NCI-H2029 (cell line): ENCODE measurements at places on chromosomes 3 and 15.
A peak's percentile ranks its signal among the peaks of the same experiment; 100 is the strongest.

DNA sequence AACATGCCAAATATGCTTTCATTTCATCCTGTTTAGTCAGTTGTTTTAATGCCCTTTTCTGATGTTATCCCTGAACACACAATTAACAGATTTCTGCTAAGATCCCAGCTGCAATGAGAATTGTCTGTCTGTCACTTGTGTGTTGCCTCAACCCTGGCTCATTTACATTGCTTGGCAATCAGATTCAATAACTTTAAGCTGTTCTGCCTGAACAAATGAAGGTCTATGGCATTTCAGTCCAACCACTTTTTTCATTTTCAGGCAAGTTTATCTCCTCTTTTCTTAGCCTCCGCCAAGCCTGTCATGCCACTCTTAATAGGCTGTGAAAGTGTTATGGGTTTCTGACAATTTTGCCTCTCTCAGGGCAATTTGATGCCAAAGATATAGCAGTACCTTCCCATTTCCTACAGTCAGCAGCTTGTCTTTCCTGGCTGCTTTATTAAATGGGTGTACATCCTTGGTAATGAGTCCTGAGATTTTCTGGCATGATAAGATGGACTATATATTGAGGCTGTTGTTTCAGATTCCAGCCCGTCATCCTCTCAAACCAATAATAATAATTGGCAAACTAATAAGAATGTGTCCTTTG is 68.7 kb upstream of the ADAMTS9 start:
- DNase-seq, result no peak

DNA sequence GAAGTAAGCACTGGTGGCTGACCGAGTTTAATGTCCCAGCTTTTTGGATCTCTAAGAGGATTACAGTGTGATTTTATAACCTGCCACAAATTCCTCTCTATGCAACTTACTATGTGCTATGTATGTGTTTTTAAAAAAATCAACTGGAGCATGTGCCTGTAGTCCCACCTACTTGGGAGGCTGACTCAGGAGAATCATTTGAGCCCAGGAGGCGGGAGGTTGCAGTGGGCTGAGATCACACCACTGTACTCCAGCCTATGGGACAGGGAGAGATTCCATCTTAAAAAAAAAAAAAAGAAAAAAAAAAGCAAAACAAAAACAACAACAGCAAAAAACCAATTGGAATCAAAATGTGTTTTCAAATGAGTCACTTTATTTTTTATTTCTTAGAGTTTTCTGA is 29.6 kb downstream of the DUT start:
- no peak for DNase-seq

DNA sequence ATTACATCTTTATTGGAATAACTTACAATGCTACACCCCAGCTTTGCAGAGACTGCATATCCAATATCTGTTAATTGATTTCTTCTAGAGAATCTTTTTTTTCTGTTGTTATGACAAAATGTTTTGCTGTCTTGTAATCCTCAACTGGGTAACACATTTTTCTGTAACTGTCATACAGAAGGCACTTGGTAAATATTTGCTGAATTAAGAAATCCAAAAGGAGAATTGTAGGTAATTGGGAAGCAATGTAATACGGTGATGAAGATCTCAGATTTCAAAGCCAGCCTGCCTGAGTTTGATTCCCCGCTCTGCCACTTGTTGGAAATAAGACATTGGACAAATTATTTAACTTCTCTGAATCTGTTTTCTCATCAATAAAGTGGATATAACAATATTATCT is 169.1 kb downstream of the WDR72 start:
- no peak for DNase-seq

- DNase-seq, result no peak
Measured at GRCh38 chr3:26827169-26827568, 204.6 kb downstream of the LRRC3B start.

- no peak for DNase-seq
Measured at GRCh38 chr15:94582368-94582767, 351.0 kb downstream of the MCTP2 start.

- DNase-seq, result no peak
Measured at GRCh38 chr15:41408234-41408641, 5.9 kb upstream of the NDUFAF1 start.

DNA sequence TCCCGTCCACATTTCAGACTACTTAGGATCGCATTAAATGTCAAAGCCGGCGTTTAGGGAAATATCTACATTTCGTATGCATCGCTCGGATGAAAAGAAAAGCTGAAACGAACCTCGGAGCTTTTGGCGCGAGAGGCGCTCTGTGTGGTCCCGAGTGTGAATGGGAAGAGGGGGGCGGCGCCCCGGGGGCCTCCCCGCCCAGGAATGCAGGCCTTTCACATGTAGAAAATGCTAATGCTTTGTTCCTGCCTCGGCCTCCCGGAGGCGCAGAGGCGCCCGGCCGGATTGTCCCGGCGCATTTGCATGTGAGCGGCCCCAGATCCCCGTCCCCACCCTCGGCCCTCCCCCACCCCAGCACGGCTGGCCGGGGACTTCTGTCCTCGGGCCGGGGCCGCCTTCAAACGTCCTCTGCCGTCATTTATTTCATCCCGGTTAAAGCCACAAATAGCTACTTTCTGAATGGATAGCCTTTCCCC is 37.0 kb upstream of the TRIM71 start:
- DNase-seq, result no peak

- DNase-seq, result no peak
Measured at GRCh38 chr3:177353140-177353539, 155.9 kb upstream of the TBL1XR1 start.

GRCh38 chr3:60025096-60026050 is 975.5 kb upstream of the CFAP20DC start:
- DNase-seq, result no peak

DNA sequence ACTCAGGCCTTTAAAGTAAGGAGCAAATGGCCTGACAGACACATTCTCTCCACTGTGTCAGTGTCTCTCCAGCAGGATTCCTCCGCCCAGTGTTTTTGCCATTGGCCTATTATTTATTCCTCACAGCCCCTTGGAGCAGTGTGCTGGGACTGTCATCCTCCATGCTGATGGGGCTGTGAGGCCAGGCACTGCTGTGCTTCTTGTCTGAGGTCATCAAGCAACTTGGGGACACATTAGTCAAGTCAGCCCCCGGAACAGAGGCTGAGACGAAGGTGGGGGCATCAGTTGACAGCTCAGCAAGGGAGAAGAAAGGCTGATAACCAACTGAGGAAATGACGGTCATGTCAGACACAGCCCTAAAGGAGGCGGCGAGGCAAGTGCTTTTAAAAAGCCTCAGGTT is 67.4 kb downstream of the XXYLT1 start:
- DNase-seq, result no peak

DNA sequence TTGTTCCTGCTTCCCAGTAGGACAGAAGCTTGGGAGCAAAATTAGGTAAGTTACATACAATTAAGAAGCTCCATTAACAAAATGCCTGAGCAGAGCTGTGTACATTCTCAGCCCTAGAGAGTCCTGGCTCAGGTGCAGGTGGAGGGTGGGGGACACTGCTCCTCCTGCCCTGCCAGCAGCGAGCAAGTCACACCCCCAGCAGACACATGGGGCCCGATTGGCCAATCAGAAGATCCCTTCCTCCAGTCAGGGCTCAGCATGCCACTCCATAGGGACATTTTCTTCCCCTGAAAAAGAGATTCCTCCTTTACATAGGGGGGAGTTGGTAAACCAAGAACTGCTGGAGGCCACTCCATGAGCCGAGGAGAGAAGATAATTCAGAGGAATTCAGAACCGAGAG is 62.1 kb downstream of the PLXNA1 start:
- peak; percentile 72 for DNase-seq

DNA sequence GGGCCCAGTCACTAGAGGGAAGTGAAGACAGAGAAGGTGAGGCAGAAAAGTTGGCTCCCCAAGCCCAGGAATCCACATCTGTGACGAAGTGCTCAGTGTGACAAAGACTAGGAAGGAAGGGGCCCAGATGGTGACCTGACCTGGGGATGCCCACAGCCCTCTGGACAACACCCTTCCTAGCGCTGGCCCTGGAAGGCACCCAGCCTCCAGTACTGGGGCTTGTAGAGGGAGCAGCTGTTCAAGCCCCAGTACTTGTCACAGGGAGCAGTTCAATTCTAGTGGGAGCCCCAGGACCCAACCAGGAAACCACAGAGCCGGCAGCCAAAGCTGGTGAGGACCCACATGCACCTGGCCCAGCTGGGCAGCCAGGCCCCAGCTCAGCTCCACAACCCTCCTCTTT is 190.8 kb downstream of the XXYLT1 start:
- DNase-seq, result no peak

DNA sequence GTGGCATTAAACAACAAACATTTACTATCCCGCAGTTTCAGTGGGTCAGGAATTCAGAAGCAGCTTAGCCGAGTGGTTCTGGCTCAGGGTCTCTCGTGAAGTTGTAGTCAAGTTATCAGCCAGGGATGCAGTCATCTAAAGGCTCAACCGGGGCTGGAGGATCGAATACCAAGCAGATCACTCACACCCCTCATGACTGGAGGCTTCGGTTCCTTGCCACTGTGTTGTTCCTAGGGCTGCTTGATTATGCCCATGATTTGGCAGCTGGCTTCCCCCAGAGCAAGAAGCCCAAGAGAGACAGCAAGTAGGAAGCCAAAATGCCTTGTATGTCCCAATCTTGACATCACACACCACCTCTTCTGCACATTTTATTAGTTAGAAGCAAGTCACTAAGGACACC is 33.9 kb upstream of the CDCP1 start:
- no peak for DNase-seq

DNA sequence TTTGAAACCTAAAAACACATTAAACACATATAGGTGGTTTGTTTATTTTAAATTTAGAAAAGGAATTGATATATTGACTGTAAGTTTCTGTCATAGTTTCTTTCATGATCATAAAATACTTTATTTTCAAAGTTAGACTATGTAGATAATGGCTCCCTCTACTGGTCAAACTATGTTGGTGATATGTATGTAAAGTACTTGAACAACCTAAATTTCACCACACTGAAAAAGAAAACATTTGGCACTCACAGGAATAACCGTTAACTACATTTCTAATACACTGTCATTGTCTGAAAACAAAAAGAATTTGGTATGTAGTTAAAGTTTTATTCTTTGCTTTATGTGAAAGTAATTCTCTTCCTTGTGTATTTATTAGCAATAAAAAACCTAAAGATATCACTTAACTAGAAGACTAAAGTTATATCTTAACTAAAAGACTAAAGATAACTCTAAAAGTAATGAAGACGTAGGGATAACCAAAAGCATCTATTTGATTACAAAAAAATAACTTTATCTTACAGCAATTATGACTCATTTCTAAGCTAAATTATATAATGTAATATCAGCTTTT is 427.5 kb downstream of the VGLL3 start:
- peak; percentile 42 for DNase-seq

DNA sequence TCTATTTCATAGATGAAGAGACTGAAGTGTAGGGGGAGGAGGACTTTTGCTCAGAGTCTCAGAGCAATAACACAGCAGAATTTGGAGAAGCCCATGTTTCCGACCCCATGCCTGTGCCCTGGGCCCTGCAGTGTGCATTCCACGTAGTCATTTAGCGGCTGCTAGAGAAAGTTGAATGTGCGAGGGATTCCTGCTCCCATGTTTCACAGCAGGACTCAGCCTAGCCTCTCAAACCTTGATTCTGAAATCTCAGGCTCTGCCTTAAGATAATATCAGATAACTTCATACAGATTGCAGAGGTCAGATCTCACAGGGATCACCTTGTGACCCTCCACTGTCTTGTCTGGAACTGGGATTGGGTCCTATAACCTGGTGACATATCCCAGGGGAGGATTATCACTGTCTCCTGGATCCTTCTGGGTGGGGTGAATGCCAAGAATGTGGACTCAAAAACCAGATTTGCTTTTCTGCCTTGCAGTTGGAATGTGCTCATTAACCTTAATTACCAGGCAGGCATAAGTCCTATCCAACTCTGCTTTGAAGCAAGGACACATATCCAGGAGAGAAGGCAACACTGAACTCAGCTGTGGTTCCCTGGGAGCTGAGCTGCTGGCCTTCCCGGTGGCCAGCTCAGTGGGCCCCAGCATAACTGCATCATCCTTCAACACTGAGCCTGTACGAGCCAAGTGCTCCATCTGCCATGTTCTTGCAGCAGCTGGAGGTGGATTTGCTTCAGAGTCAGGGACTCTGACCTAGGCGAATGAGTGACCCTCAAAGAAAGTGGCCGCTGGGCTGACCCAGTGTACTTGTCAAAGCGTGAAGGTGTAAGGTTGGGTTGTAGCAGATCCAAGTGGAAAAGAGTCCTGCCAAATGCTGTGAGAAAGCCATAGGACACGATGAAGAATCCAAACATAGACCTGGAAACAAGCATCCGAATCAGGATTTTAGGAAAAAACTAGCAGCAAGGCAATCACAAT is 43.0 kb downstream of the CTXND1 start:
- DNase-seq, result no peak

DNA sequence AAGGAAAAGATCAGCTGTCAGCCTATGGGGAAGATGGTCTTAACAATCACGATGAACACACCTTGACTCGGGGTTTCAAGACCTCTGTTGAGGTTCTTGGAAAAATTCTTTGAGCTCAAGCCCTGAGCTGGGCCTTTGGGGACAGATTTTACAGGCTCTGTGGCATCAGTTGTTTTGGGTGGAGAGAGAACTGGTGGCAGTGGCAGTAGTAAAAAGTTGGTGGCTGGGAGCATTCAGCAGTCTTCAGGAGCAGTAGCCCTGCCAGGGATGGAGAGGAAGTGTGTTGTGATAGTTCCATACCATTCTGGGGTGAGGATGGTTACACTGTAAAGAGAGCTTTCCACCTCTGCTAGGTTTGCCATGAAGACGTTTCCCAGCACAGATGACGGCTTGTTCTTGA is 4.9 kb upstream of the KY start:
- DNase-seq, result no peak

GRCh38 chr3:180278583-180279188 is 241.9 kb upstream of the PEX5L start:
- DNase-seq, result no peak

DNA sequence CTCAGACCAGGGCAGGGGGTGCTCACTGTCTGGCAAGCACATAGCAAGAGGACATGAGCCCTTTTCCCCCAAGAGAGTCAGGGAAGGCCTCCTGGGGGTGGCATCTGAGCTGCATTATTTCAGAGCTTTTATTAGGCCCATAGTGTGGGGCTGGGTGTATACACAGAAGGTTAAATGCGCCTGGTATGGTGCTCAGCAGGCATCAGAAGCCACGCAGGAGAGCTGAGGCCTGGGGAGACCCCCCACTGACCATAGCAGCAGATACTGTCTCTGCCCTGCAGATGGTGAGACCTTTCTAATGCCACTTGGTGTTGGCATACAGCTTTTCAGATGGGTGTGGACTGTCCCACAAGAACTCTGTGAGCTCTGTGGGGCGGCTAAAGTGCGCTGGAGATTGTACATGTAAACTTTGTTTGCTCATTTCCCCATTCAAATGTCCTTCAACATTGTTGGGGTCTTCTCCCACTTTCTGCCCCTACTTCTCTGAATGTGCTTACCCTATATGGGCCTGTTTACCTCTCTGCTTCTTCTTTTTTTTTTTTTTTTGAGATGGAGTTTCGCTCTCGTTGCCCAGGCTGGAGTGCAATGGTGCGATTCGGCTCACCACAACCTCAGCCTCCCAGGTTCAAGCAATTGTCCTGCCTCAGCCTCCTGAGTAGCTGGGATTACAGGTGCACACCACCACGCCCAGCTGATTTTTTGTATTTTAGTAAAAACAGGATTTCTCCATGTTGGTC is 62.2 kb downstream of the CDC25A start:
- no peak for DNase-seq
